ENCODE measurements at places on chromosomes 6 and 20.

DNA sequence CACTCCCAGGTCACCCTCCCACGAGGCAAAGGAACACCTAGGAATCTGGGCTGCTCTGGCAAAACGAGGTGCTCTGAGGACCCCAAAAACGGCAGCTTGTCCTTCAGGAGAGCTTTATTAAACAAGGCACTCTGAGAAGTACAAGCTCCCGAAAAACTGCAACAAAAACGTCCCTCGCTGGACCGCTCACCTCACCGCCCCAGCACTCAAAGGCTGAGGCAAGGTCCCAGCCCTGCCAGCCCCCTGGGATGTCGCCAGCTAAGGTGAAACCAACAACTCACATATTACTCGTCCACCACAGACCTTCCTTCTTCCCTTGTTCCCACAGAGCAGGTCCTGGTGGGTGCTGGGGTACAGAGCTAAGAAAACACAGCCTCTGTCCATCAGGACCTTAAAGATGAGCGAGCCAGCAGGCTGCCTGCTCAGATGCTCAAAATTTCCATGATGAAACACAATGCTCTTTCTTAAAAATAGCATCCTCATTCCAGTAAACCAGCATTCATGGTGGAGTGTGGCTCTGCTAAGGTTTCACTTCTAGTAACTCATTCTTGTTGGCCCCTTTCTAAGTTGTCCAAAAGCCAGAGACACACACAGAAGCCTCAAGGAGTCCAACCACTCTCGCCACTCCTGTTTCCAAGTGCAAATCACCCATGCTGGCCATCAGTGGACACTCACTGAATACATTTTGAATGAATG lies 35.9 kb downstream of the ATP9A start:
- DNase-seq: no peak

GRCh38 chr6:161434350-161434749 lies 160.5 kb upstream of the AGPAT4 start:
- DNase-seq: no peak

DNA sequence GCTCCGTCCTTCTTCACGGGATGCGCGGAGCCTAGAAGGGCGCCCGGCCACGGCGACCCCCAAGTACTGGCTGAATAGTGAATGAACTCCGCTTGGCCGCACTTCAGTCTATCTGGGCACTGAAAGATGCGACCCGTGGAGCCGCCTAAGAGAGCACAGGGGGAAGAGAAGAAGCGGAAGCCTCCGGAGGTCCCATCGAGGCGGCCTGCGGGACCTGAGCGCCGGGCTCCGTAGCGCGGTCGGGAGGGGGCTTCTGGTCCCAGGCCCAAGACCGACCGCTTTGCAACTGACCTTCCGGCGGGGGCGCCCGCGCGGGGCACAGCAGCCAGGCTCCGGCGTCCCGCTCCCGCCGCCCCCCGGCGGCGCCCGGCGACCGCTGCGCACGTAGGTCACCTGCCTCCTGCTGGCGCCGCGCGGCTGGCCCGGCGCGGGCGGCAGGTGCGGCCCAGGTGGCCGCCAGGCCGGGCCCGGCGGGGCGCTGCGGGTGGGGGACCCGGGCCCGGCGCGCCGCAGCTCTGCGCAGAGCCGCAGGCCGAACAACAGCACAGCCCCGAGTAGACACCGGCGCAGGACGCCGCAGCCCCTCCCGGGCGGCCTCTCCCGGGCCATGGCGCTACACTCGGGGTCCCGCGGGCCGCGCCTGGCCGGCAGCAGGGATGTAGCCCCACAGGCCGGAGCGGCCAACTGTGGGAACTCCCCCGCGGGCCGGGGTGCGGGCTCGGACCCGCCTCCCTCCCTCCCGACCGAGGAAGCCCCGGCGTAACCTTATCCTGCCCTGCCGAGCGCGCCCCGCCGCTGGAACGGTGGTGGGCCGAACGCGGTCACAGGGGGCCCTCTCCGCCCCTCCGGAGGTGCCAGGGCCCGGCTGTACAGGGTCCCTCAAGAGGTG lies at the start of gene METTL24:
Gene METTL24, minus strand, starts transcription at position 686 of the 889 bp plus-strand sequence. Its CDS starts 77 bp downstream, at position 609.
- no peak for DNase-seq

DNA sequence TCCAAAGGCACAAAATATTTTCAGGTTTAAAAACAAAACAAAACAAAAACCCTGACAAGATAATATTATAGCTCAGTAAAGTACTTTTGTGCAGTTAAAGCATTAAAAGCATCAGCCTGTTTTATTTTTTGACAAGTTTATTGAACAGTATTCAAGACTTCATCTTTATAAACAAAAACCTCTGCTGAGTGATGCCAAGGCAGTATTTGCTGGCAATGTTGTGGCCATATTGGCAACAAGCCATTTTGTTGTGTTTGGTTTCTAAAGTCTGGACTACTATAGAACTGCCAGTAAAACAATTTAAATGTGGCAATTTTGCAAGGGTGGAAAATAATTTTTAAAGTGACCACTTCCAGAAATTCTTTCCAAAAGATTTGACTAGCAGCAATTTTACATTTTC lies 15.9 kb downstream of the CPNE1 start:
- peak; percentile 50 for DNase-seq

DNA sequence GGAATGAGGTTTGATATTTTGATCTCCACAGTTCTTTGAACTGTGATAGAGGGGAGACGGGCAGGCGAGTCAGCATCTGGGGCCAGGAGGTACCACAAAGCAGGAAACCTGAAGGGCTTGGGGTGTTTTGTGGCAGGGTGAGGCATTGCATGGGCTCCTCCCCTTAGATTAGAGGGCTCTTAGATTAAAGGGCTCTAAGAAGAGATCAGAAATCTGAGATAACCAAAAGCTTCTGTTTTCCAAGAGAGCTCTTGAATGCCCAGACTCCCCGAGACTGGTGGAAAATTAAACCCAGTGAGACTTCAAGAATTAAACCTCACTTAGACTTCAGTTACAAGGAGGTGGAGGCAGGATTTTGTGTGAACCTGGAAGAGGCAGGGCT lies 2.4 kb upstream of the GPX5 start:
- no peak for DNase-seq

- DNase-seq: no peak
Observed at GRCh38 chr6:158754738-158755137, 64.4 kb downstream of the EZR start.

DNA sequence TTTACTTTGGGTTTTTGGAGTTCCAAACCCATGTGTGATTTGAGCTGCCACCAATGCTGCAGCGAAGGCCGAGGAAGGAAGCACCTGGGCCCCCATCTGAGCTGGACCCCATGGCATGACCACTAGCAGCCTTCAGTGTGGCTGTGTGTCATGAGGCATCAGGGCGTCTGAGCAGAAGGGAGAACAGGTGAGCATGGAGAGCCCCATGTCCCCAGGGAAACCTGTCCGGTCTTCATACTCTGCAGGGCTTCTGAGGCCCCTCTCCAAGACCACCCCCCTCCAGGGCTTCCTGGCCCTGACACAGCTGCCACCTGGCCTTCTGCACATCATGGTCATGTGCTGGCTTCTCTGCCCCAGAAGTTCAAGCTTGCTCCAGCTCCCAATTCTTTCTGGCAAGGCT lies 169.1 kb upstream of the CST7 start:
- DNase-seq: no peak
